Foreskin keratinocyte (primary cell): ENCODE measurements at places on chromosomes 13 and 19. TPM values are rescaled to one million over a fixed set of nuclear protein-coding genes. Genes with fewer than 3 reads are reported as not detected.
A peak's percentile ranks its signal among the peaks of the same experiment; 100 is the strongest.

DNA sequence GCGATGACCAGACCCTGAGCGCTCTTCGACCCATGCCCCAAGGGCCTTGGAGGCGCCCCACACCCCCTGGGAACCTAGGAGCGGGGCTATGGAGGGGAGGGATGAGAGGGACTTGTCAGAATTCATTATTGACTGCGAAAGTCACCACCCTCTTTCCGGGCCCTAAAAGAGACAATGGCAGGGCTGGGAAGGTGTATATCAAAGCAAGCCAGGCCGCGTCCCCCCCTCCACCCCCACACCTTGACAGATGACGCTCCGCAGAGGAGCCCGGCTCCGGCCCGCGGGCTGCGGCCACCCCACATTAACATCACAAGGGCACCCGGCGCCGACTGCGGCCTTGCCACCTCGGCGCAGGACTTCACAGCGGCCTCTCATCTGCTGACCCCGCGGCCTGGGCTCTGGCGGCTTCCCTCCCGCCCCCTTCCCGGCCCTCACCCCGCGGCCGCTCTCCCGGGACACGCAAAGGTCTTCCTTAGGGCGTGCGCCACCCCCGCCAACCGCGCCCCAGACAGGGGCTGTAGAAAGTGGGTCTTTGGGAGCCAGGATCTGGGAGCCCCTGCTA is 2.4 kb downstream of the CDX2 start:
- no peak for DNase-seq

- DNase-seq = peak; percentile 87
Measured at GRCh38 chr19:29841559-29842367, 30.0 kb downstream of the CCNE1 start.

- DNase-seq = peak; percentile 50
Measured at GRCh38 chr13:57996717-57997116, 365.2 kb downstream of the PCDH17 start.

GRCh38 chr13:27147530-27148170 is 24.0 kb downstream of the USP12 start:
- DNase-seq = no peak

DNA sequence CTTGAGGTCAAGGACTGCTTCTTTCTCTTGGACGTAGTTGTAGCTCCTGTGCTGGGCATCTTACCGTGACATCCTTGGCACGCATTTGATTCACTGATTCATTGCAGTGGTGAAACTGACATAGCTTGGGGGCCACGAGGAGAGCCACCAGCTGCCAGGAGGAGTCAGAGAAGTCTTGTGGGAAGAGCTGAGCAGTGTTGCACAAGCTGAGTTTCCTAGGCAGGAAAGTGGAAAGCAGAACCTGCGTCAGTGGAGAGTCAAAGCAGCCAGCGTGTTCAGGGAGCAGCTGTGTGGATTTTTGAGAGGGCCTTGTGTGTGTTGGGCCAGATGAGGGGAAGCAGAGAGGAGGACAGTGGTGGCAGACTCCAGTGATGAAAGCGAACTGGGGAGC is 5.3 kb upstream of the GPR183 start:
- DNase-seq = no peak

GRCh38 chr19:50178320-50178719 is 15.2 kb upstream of the IZUMO2 start:
- DNase-seq = no peak

The PINLYP gene
- 16.6 and 19.5 TPM in 2 replicates for total RNA-seq

DNA sequence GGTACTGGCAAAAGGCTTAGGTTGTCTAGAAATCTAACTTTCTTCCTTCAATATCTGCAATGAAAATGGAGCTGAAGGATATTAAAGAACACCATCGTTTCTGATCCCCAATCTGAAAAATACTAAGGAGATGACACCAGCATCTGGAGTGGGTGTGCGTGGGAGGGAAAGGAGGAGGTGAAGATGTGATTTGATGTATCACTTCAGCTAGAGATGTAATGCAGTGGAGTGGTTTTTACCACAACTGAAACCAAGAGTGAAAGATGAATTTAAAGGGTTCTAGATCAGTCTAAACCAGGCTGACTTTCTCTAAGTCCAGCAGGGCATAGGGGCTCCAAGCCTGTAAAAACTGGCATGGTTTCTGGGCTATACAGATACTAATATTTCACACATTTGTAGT is 148.4 kb downstream of the AKAP11 start:
- DNase-seq = no peak

DNA sequence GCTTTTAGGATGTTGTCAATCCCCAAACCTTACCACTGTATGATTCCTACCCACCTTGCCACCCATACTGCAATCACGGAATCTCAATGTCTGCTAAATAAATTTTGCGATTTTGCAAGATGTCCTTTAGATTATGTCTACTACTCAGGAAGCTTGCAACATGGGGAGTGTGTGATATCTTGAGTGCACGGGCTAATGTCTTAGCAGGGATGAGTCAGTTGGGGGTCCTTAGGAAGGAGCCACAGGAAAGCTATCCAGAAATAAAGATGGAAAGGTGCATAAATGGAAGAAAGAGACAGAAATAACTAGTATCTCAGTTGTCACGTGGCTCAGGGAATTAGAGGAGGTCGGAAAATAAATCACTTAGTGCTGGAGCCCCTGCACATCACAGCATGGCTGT is 77.1 kb downstream of the NALCN start:
- DNase-seq = no peak

DNA sequence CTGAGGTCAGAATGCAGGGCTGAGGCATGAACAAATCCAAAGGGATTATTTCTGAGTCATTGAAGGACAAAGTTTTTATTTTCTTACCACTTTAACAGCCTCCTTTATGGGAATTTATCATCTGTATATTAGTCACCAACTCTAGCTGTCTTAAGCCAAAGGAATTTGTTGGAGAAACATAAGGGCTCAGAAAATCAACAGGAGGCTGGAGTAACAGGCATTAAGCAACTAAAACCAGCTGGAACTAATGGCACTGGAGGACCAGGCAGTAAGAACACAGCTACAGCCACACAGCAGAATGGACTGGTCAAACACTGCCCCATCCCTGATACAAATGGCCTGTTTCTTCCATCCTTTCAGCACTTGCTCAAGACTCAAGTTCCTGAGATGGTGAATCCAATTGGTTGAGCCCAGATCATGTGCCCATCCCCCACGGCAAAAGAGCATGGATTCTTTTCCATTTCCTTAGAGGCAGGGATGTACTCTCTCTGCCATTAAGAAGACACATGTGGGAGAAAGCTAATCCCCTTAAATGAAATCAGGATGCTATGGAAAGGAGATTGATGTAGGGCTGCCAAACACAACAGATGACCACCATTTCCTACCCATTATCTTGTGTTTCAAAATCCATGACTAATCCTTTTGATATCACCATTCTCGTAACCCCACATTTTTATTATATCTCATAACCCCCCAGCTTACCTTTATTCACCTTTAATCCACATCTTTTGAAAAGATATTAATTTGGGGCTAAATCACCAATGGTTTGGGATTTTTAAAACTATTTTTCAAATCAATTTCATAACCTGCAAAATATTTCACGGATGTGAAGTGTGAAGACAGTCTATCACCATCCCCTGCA is 157.0 kb upstream of the FNDC3A start:
- DNase-seq = peak; percentile 74

GRCh38 chr13:101017123-101017872 is 342.7 kb upstream of the TMTC4 start:
- no peak for DNase-seq

- DNase-seq = peak; percentile 95
Measured at GRCh38 chr13:94641409-94641941, 39.8 kb downstream of the GPR180 start.

The IGSF23 gene
- total RNA-seq = not detected in 2 replicates

DNA sequence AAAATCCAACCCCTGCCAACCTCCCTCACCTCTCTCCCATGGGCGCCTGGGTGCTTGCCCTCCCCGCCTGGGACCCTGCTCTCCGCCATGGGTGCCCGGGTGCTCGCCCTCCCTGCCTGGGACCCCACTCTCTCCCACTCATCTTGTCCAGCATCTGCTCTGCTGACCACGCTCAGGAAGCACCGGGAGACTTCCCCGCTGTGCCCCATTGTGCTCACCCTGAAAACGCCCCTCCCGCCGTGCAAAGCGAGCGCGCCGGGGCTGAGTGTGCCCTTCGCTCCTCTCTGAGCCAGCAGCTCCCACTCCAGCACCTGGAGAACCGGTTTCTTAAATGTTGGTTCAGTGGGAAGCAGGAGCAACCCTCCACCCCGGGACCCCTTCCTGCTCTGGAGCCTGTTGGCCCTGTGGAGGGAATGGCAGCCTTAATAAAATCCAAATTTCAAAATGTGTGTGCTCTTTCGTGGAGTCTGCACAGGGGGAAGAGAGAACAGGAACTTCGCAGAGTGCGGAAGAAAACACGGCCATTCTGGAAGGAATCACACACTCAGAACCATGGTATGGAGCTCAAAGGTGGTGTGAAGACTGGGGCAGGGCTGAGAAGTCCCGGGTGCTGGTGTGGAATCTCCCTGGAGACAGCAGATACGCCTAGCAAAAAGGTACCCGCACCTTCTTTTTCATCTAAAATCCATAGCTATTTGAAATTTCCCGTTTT is 23.1 kb upstream of the CDC16 start:
- DNase-seq = no peak

- no peak for DNase-seq
Measured at GRCh38 chr13:29800687-29801086, 49.7 kb downstream of the UBL3 start.

DNA sequence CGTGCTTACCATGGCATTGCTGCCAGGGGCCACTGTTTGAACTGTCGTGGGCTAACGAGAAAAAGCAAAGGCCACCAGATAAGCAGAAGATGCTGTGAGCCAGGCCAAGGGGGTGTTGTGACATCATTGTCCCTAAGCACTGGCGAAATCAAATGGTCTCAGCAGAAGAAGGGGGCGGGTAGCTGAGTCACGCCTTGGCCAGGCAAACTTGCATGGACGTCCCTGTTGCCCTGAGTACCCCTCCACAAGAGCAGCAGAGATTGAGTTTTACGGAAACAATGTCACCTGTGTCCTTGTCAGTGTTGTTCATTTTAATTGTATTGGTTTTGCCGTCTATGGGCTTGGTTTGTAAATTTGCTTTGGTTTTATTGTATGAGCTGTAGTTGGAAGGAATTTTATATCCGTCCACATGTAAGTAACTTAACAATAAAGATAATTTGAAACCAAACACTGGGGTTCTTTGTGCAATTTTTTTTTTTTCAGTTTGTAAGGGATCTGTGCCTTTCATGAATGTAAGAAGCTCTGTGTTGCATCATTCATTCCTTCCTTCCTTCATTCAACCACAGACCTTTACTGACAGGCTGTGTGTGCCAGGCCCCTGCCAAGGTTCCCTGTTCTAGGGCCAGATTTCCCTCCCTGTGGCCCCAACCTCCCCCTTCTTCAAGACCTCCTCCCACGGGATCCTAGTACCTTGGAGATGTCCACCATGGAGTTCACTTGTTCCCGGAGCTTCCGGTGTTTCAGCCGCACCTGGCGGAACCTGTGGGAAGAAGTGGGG is 12.3 kb downstream of the KCNN4 start:
- no peak for DNase-seq

GRCh38 chr13:35484384-35484783 is 7.9 kb upstream of the MAB21L1 start:
- DNase-seq = no peak

- DNase-seq = no peak
Measured at GRCh38 chr13:96935901-96936300, 58.4 kb downstream of the OXGR1 start.

- peak; percentile 5 for DNase-seq
Measured at GRCh38 chr13:87536499-87536898, 134.7 kb upstream of the SLITRK5 start.

The GNG7 gene
- 0.10 and 0.11 TPM in 2 replicates for total RNA-seq

The UQCR11 gene
- total RNA-seq = 87.3 and 109 TPM in 2 replicates

GRCh38 chr19:57506163-57506562 is 6.4 kb downstream of the ZNF773 start:
- DNase-seq = no peak

DNA sequence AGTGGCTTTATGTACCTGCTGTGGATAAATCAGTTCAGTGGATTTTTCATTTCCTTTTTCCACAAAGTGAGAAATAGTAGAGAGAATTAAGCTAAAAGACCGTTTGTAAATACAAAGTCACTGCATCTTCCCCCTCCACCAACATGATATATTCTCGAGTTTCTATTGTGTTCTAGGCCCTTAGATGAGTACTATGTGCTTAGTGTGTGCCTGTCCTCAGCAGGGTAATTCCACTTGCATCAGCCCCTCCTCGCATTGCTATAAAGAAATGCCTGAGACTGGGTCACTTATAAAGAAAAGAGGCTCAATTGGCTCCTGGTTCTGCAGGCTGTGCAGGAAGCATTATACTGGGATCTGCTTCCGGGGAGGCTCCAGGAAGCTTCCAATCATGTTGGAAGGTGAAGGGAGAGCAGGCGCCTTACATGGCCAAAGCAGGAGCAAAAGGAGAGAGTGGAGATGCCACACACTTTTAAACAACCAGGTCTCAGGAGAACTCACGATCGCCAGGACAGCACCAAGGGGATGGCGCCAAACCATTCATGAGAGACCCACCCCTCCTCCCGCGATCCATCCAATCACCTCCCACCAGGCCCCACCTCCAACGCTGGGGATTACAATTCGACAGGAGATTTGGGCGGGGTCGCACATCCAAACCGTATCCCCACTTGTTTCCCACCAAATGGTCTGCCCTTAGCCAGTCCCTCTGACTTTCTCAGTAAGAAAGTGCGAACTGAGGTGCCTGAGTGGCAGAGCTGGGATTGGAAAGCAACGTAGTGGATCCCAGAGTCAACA is 102.3 kb upstream of the ABCC4 start:
- DNase-seq = no peak

DNA sequence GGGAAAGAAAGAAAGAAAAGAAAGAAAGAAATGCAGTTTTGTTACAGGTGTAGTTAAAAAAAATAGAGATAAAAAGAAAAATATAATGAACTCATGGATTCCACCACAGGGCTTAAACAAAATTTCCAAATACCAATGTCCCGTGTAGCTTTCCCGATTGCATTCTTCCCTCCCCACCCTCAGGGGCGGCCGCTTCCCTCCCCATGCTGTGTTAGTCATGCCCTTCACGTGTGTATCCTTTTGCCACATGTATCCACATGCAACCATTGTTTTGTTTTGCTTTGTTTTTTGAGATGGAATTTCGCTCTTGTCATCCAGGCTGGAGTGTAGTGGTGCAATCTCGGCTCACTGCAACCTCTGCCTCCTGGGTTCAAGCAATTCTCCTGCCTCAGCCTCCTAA is 3.6 kb upstream of the KMT5C start:
- DNase-seq = peak; percentile 93

GRCh38 chr13:45737571-45738017 is 35.5 kb downstream of the CBY2 start:
- no peak for DNase-seq

GRCh38 chr19:3075605-3076431 is 13.5 kb upstream of the TLE5 start:
- DNase-seq = no peak

DNA sequence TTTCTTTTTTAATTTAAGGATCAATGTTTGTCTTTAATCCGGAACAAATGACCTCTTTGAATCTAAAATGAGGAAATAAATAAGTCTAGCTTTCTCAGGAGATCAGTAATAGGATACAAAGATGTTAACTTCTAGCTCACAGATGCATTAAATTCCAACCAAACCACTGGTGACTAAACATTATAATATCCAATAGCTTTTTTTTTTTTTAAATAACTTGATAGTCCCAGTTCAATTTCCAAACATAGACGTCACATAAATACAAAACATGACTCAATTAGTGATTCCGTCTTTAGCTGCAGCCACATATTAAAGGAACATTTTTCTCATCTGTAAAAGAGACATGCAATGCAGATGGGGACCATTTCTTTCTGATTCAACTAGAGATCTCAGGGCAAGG is 390.5 kb upstream of the PCDH9 start:
- DNase-seq = no peak
